Lung microvascular endothelial cell (primary cell): ENCODE measurements at places on chromosomes 11 and 22. TPM values are rescaled to one million over a fixed set of nuclear protein-coding genes. Genes with fewer than 3 reads are reported as not detected.

GRCh38 chr11:70066628-70067027 is 11.5 kb upstream of the ANO1 start:
- DNase-seq: no peak

Gene APOL6
- total RNA-seq: 7.2 and 13.3 TPM in 2 replicates

- DNase-seq: peak; percentile 24
These were observed 4.0 kb downstream of the KCNJ1 start for GRCh38 chr11:128862908-128863660.

DNA sequence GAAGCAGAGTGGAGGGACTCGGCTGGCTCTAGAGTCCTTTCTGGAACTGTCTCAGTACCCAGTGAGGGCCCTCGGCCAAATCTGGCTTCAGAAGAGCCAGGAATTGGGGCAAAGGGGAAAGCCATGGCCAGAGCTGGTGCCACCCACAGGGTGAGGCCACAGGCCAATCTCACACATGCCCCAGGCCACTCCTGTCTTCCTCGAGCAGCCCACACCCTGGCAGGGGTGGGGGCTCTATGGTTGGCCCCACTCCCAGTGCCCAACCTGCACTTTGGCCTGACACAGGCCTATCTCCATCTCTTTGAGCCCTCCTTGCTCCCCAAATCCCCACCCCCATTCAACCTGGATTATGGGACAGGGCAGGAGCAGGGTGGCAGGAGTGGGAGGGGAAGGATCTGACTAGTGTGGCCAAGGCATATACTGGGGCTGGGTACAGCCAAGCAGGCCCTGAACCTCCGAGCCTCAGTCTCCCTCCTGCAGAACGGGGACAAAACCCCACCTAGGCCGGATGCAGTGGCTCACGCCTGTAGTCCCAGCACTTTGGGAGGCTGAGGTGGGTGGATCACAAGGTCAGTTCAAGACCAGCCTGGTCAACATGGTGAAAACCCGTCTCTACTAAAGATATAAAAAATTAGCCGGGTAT is 6.9 kb downstream of the TST start:
- no peak for DNase-seq

Gene IGLL1
- not detected in 2 replicates for total RNA-seq

- no peak for DNase-seq
These were observed 23.8 kb downstream of the MICAL2 start for GRCh38 chr11:12134236-12134585.

GRCh38 chr22:42912059-42912458 is 55.0 kb upstream of the ARFGAP3 start:
- no peak for DNase-seq

GRCh38 chr22:37244114-37244921 is at the start of gene RAC2:
Gene RAC2, minus strand, starts transcription at chr22:37244269. Its CDS starts 121 bp downstream, at chr22:37244148.
- DNase-seq: peak; percentile 46

DNA sequence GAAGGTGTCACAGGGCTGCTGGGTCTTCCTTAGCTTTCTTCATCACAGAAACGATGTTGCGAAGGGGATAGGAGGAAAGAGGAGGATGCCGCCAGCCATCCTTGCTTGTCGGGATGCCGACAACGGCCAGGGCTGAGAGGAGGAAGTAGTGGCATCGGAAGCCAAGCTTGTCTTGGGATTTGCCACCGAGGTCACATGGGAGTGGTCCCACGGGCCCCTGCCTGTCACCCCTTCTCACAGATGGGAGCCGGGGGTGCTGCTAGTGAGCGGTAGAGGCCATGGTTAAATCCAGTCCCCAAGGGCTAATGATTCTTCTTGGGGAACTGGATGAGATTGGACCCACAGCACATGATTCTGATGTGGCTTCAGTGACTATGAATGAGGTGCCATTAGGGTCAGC is 1375.8 kb downstream of the BRD1 start:
- no peak for DNase-seq

GRCh38 chr11:124207102-124207792 is 24.1 kb downstream of the OR10D3 start:
- DNase-seq: no peak

GRCh38 chr11:86174101-86175046 is 70.2 kb upstream of the EED start:
- DNase-seq: peak; percentile 96

Gene TMPRSS5
- under 0.01 and 0.20 TPM in 2 replicates for total RNA-seq

- peak; percentile 66 for DNase-seq
These were observed 57.6 kb upstream of the FTH1 start for GRCh38 chr11:62024936-62025486.

- DNase-seq: no peak
These were observed 7.0 kb downstream of the GTF2H1 start for GRCh38 chr11:18329196-18329870.

Gene CADM1
- total RNA-seq: 0.22 and 0.40 TPM in 2 replicates

- no peak for DNase-seq
These were observed 973.9 kb downstream of the BRD1 start for GRCh38 chr22:48853627-48854240.

GRCh38 chr11:91946397-91946951 is 278.1 kb upstream of the FAT3 start:
- no peak for DNase-seq

- DNase-seq: no peak
These were observed 74.3 kb downstream of the MYEOV start for GRCh38 chr11:69368119-69368880.

Gene SLC22A6
- not detected in 2 replicates for total RNA-seq

DNA sequence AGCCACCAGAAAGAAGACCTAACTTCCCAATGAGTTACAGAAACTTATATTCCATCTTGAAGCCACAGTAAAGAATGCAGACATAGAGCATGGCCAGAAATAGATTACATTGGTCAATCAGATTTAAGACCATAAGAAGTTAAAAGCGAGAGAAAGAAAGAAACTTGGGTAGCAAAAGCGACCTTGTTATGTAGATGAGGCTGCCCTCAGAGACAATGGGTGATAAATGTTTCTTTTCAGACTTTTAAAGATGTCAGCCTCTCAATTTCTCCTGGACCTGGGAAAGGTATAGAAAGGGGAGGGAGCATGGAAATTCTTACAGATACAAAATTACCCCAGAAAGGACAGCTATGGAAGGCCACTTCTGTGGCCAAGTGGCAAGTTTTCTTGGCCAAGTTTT is 732.6 kb upstream of the LUZP2 start:
- DNase-seq: no peak

Gene ACRV1
- under 0.01 TPM in 1 of 2 replicates, not detected in the other for total RNA-seq

Gene SMIM35
- total RNA-seq: not detected in 2 replicates

- DNase-seq: no peak
These were observed 124.7 kb downstream of the ARHGAP32 start for GRCh38 chr11:129067454-129067853.

DNA sequence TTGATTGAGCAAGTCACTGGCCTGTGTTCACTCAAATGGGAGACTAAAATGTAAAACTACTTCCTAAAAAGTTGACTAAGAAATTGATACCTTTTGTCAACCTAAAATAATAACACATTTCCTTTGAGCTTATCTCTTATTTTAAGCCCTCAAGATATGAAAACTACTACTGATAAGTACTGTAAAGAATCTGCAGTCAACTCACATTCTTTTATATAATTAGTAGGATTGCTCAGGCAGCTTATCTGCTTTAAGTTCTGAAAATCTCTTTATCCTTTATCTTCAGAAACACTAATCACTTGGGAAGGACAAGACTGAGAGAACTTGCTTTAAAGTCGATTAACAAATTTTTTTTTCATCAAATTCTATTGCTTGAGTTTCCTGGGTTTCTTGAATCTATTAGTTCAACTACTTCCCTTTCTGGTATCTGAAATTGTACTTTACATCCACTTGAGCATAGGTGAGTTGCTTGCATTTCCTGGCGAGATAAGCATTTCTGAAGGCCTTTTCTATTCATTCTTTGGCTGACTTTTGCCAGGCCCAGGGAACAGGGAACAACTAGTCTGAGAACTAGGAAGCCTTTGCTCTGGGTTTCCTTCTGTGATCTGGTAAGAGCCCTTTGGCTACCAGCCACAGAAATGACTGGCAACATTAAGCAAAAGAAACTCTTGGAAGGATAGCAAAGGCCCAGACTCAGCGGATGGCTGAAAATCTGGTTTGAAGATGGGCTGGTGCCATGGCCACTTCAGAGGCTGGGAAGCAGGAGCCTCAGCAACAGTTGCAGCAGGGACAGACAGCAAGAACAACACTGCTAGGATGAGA is 19.3 kb upstream of the CSRP3 start:
- peak; percentile 10 for DNase-seq

DNA sequence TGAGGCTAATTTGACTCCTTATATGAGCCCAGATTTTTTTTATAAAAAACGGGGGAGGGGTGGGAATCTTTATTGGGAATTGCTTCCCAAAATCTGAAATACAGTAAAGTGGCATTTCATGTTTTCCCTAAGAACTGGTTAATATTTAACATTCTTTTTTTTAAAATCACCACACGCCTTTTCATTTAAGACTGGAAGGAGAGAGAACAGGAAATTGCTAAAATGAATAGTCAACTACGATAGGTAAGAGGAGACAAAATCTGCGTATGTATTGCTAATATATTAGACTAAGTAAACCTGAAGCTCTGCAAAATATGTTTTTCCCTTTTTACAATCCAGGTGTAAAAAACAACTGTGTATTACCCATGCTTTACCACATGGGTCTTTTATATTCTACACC is 57.0 kb downstream of the SOX6 start:
- DNase-seq: no peak

Gene KCNJ4
- under 0.01 TPM in 1 of 2 replicates, not detected in the other for total RNA-seq

Gene SCN2B
- not detected in 2 replicates for total RNA-seq

DNA sequence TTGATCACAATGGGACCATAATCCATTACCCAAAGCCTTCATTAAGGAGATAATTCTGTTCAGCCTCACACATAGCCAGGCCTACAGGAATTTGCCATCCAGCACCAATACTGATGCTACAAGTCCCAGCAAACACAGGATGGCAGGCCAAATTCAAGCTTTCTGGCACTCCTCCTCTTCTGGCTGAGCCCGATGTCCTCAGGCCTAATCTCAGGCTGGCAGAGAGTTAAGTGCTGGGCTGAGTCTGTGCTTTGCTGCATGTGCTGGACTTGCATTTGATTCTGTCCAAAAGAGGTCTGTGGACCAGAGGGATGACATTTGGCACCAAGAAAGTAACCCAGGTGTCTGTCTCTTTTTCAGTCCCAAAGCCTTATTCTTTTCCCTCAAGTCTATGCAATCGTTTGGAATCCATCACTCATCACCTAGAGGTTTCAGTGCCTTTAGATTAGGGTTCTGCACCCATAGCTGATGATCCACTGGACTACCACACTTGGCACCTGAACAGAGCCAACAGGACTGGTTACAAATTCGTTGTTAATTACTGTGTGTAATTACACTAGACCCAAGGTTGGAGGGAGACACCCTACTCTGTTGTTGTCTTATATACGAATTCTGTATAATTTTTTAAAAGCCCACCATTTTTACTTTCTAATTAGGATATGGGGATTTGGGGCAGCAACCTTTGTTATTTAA is 19.4 kb upstream of the LIN7C start:
- no peak for DNase-seq

- no peak for DNase-seq
These were observed 5.6 kb downstream of the TPBGL start for GRCh38 chr11:75246006-75246670.

GRCh38 chr11:15577519-15577918 is 462.8 kb downstream of the INSC start:
- no peak for DNase-seq

Gene IGSF22
- under 0.01 and 0.22 TPM in 2 replicates for total RNA-seq

DNA sequence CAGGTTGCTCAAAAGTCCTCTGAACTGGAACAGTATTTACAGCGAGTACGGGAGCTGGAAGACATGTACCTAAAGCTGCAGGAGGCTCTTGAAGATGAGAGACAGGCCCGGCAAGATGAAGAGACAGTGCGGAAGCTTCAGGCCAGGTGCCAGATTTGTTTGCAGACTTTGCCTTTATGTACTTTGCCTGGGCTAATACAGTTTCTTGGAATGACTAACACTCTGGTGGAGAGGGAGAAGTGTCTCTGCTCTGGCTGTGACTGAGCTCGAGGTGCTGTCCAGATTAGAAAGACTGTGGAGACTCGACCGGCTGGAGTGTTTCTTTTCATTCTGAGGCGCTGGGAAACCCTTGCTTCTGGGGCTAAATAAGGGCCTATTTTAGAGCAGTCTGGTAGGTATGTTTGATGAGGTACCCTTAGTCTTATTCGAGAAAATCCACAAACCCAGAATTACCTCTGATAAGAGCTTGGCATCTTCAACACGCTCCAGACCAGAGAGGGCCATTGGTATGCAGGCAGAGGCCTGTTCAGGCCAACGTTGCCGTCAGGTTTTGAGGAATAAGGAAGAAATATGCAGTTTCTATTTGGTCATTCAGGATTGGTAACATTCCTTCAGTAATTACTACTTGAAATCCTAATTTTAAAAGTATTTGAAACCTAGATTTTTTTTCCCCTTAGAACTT is 76.5 kb downstream of the SWAP70 start:
- DNase-seq: no peak

DNA sequence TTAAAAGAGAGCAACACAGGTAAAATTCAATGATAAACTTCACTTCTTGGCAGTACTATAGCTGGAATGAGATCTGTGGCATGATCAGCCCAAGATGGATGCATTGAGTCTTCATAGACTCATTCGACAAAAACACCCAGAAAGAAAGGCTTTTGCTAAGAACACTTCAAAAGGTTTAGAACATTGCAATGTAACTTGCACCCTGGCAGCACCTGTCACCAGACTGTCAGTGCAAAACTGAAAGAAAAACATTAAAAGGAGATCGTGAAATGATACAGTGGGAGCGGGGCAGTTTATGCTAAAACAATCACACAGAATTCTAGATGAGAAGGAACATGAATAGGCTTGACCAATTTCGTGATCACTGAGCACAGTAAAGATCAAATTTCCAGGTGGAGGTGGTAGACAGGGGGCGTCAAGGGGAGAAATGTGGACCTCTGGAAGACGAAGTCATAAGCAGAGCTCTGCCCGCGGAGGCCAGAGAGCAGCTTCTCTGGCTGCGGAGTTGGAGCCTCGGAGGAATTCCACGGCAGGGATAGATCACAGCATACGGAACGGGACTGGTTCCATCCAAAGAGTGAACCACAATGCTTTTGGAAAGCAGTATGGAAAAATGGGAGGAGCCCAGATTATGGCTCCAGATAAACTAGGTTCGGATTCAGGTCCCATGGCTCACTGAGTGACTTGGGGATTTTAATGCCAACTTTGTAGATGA is 11.9 kb downstream of the VSIG10L2 start:
- DNase-seq: no peak

DNA sequence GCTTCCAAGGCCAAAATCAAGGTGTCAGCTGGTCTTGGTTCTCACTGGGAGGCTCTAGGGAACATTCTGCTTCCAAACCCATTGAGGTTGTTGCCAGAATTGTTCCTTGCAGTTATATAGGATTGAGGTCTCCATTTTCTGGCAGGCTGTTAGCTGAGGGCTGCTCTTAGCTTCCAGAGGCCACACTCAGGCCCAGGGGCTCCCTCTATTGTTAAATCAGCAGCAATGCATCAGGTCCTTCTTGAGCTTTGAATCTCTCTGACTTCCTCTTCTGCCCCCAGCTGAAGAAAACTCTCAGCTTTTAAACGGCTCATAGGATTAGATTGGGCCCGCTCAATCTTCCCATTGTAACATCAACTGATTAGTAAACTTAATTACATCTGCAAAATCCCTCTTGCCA is 39.3 kb upstream of the BSX start:
- DNase-seq: peak; percentile 58

Gene OR8G5
- not detected in 2 replicates for total RNA-seq

GRCh38 chr11:63958008-63958407 is 16.4 kb upstream of the COX8A start:
- DNase-seq: no peak

- DNase-seq: no peak
These were observed 1232.5 kb upstream of the RAG2 start for GRCh38 chr11:37830529-37830928.
